Pancreas (tissue), 10 donors: ENCODE measurements at places on chromosomes 11 and 22.

DNA sequence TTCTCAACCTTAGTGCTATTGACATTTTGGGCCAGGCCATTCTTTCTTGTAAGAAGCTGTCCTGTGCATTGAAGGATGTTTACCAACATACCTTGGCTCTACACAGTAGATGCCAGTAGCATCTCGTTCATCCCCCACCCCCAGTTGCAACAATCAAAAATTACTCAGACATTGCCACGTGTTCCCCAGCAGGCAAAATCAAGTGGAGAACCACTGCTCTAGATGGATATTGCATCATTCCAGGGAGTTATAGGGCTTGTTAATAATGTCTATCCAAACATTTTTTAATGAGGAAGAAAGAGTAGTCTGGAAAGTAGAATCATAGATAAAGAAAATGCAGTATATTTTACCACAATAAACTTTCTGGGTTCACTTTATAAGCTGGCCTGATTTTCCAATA lies 64.1 kb downstream of the PRMT3 start:
- DNase-seq: no peak

DNA sequence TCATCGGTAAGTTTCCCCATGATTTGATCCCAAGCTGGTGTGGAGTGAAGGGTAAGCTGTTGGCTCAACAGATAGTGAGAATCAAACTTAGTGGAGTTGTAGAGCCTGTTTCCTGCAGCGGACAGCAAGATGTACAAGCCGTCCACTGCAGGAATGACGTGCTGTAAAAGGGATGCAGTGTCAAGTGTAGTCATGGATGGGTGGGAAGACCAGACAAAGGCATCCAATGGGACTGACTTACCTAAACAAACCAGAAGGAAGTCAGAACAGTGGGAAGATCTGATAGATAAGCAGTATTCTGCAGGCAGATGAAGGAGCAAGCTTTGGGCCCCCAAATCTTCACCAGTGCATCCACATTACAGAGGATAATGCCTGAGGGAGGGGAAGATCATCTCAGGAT lies 8.8 kb downstream of the ZBTB16 start:
- DNase-seq: no peak

DNA sequence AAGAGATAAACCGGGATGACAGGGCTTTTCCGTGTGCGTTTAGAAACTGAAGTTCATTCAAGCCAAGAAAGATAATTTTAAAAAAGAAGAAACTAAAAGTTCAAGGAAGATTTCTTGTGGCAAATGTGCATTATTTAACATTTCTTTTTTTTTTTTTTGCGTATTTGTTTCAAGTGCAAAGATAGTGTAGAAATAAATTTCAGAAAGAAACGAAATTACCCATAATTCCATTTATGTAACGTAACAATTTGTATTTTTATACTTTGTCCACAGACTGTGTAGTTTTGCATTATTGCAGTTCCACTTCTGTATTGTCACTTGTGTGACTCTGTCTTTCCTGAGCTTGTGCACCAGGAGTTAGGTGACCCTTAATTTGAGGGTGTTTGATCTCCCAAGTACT lies 24.0 kb downstream of the SNAP29 start:
- no peak for DNase-seq

DNA sequence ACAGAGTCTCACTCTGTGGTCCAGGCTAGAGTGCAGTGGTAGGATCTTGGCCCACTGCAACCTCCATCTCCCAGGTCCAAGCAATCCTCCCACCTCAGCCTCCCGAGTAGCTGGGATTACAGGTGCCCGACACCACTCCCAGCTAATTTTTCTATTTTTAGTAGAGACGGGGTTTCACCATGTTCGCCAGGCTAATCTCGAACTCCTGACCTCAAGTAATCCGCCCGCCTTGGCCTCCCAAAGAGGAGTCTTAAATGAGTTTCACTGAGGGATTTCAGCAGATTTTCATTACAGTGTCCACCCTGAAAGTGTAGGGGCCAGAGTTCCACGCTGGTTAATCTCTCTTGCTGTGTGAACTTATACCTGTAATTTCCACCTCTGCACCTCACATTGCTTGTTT lies 412 bp upstream of the RPS3 start:
- DNase-seq: no peak

- peak; percentile 77 for DNase-seq
These were observed 16.7 kb downstream of the BCL9L start for GRCh38 chr11:118908901-118909618.

DNA sequence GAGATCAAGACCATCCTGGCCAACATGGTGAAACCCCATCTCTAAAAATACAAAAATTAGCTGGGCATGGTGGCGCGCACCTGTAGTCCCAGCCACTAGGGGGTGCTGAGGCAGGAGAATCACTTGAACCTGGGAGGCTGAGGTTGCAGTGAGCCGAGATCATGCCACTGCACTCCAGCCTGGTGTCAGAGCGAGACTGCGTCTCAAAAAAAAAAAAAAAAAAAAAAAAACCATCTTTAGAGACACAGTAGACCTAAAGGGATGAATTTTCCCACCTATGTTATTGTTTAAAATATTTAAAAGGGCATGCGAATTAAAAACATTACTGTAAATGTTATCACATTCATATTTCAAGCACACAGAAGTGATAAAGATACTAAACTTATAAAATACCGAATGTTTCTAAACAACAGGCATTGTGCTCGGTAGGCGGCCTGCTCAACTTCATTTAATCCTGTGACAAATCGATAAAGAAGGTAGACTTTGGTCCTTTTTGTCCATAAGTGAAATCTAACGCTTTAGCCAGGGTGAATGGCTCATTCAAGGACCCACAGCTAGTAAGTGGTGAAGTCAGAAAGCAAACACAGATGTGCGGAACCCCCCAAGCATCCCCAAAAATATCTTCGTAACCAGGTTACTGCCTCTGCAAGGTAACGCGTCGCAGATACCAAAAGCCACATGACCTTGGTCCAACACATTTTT lies 16.1 kb downstream of the NCAPD3 start:
- DNase-seq: peak; percentile 67

- no peak for DNase-seq
These were observed 7.5 kb downstream of the ELMOD1 start for GRCh38 chr11:107598225-107599139.

DNA sequence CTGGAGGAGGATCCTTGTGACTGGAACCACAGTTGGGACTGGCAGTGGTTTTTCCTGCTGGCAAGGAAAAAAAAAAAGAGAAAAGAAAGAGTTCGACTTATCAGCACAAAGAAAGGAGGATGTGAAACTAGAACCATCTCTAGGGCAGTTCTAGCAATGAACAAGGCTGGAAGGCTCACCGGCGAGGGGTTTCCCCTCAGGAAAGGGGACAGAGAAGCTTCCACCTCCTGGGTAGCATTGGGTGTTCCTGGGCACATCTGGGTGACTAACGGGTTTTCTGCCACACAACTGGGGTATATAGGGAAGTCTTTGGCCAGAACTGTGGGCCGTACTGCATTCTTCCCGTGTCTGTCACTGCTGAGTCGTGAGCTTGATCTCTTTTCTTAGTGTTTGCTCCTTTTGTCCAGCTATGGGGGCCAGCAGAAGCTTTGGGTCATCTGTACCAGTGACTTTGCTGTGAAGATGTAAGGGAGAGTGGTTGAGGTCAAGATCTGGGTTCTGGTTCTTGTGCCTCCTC lies 109.4 kb upstream of the OR4B1 start:
- DNase-seq: no peak

DNA sequence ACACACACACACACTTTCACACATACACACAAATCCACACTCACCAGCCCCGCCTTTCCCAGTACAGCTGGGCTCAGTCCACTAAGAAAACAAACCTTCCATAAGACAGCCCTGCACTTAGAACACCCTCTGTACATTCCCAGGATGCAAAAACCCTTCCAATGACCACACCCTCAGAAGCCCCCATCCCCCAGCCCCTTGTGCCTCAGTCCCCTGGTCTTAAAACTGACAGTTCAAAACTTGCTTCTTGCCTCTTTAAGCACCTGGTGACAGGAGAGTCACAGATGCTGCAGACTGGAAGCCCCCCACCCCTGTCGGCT lies 23.0 kb downstream of the APLNR start:
- no peak for DNase-seq

DNA sequence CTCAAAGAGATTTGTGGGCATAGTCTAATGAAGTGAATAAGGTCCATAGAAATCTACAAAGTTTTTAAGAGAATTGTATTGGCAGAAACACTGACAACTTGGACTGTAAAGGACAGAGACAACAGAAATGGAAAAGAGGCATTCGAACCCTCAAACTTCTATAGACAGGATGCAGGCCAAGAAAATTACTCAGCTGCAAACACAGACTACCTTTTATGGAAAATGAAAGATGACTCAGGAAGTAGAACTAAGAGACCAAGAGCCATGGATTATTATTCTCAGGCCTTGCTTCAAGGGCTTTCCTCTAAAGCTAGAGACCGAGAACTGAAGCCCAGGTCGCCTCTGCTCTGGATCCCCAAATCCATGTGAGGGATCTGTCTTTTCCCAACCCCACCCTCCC lies 3.8 kb upstream of the PELI3 start:
- no peak for DNase-seq

DNA sequence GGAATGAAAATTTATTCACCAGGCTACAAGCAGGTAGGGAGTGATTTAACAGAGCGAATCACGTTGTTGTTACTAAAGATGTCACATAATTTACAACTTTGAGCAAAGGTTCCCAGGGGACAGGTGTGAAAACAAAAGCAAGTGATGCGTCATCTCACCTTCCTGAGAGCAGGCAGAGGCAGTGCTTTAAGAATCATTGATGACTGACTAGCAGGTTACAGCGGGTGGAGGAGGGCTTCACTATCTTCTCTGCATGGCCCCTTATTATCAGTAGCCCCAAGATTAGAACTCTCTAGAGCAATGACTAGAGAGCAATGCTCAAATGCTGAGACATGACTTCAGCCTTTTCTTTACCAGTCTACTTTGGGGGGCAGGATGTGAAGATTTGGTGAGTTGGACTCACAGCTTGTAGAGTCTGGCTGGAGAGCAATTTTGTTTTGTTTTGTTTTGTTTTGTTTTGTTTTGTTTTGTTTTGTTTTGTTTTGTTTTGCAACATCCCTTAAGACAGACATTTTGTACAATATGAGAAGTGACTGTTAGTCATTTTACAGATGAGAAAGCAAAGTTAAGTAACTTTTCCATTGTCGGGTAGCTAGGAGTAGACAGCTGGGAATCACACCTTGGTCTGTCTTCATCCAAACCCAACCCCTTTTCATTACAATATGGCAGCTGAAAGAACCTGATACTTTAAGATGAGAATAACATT lies 84.8 kb downstream of the SLC1A2 start:
- DNase-seq: no peak

DNA sequence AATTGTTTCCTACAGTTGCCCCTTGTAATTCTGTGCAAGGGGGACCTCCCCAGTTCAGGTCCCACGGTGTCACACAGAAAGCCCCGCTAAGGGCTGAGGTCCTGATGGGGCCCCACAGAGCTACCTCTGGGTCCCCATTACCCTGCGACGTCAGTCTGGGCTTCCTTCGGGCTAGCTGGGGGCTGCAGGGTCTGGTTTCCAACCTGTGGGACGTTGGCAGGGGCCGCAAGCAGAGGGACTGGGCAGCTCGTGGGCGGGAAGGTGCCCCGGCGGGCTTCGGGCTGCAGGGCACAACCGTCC lies 698 bp downstream of the SLC37A4 start:
- peak; percentile 38 for DNase-seq

DNA sequence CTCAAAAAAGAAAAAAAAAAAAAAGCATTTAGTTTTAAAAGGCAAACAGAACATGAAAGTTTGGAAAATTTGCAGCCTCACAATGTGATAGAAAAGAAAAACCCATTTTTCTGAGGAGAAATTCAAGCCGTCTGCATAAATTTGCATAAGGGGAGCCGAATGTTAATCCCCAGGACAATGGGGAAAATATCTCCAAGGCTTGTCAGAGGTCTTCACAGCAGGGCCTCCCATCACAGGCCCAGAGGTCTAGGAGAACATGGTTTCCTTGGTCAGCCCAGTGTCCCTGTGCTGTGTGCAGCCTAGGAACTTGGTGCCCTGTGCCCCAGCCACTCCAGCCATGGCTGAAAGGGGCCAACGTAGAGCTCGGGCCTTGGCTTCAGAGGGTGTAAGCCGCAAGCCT lies 109.1 kb downstream of the TRIM44 start:
- no peak for DNase-seq

DNA sequence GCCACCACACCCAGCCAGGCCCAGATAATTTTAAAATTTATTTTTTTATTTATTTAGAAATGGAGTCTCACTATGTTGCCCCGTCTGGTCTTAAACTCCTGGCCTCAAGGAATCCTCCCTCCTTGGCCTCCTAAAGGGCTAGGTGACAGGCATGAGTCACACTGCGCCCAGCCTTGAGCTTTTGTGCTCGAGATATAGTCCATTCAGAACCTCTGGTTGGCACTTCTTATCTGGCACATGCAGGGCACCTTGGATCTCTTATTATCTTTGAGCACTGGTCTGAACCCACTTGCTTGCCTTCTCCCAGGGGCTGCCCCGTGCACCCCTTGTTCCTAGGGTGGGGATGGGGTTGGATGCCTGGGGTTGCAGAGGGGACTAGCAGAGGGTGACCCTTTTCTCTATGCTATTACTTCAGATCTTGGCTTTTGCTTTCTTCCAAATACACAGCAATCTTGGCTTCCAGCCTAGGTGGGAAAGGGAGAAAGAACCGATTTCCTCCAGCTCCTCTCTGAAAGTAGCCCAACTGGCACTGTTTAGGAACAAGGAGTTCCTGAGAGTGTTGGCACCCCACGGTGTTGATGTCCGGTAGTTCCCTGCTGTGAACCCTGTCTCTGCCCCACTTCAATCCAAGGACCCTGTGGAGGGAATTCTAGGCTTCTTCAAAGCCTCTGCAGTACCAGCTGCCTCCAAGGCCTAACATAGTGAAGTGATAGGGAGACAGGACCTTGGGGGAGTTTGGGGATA lies 1.3 kb upstream of the SLC3A2 start:
- DNase-seq: no peak

DNA sequence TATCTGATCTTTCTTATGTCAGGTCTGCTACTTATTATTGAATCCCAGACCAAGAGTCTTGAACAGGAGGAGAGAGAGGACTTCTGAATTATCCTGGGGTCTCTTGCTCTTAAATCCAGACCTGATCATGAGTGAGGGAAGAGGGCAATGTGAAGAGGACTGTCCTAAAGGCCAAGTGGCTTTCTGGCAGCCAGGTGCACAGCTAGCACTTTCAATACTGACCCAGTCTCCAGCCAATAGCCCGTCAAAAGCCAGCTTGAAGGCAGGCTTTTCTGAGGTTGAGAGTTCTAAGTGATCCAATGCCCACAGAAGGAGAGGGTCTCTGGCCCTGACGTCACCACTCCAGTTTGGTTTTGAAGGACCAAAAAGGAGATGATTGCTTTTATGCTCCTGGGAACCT lies 37.2 kb downstream of the FBXO7 start:
- DNase-seq: no peak
